ENCODE measurements at places on chromosomes 16 and 17.
A peak's percentile ranks its signal among the peaks of the same experiment; 100 is the strongest.

DNA sequence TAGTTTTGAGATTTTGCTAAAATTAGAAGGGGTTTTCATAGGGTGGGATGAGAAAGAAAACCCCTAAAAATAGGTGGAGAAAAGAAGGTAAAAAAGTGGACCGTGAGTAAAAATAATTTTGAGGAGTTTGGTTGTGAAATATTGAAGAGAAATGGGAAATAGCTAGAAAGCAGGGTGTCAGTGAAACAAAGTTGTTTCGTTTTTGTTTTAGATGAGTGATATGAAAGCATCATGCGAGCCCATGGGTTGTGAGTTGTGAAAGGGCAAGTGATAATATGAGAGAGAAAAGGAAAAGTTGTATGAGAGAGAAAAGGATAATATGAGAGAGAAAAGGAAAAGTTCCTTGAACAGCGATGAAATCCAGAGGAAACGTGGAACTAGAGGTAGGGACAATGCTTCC lies 7.3 kb upstream of the SMIM36 start:
- DNase-seq = no peak

DNA sequence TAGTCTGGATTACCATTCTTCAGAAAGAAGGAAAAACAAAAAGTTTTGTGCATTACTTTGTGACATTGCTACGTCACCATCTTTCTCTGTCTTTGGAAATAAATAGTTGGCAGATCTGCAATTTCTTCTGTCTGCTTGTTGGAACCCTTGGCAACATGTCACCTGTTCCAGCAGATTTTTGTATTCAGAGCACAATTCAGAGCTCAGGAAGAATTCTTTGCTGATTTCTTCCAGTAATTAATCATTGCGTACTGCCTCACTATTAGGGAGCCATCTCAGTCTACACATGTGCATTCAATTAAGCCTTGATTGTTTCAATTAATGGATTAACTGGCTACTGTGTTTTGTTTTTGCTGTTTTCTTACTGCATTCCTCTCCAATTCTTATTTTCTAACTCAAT lies 467.2 kb downstream of the CDH8 start:
- DNase-seq = no peak

DNA sequence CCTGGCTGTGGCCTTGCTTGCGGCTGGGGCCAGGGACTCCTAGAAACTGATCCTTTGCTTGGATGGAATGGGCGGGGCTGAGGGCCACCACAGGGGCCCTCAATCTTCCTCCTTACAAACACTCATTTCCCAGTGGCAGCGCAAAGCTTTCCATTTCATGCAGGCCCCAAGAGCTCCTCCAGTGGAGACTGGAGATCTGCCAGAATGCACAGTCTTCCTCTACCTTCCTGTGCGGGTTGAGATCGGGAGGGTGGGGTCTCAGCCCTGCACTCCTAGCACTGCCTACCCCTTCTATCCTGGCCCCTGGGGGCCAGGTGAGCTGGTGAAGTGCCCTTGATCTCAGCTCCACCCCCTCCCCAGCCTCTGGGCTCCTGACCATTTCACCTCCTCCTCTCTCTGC lies 1.7 kb downstream of the NRN1L start:
- DNase-seq = no peak

DNA sequence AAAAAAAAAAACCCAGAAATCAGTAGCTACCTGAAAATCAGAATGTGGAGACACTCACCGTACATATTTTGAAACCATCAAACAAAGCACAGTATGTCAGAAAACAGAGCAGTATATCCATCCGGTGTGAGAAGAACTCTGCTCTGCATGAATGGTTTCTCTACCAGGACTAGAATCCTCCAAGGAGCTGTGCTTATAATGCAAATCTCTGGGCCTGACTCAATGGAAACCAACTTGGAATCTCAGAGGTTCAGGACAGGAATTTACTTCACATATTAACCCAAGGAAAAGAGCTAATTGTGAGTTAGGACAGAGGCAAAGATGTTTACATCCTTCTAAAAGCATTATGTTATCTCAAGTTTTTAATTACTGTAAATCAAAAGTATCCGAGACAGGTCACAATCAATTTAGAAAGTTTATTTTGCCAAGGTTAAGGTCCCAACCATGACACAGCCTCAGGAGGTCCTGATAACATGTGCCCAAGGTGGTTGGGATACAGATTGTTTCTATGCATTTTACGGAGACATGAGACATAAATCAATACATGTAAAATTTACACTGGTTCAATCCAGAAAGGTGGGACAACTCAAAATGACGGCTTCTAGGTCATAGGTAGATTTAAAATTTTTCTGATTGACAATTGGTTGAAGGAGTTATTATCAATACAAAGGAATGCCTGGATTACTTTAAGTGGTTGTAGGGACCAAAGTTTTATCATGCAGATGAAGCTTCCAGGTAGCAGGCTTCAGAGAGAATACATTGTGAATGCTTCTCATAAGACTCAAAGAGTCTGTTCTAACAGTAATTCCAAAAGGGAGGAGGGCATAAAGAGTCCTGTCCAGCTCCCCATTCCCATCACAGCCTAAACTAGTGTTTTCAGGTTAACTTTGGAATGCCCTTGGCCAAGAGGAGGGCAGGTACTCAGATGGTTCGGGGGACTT lies 164.1 kb downstream of the CDH8 start:
- DNase-seq = no peak

- peak; percentile 72 for DNase-seq
Measured at GRCh38 chr16:89602273-89602951, 11.0 kb upstream of the DPEP1 start.

DNA sequence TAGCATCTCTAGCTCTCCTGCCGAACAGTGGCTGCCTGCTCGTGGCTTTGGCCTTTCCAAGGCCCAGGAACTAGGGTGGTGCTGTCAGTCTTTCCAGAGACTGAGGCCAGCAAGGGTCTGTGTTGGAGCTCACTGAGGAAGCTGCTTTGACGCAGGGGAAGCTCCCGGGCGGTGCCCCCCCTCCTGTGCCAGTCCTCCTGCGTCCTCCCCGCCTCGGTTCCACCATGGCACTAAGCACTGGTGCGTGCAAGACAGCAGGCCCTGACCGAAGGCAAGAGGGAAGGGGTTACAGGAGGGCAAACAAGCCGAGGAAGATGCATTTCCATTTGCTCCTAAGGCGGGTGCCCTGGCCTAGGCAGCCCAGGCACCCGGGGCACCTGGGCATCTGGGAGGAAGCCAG lies 4.5 kb downstream of the CYB561 start:
- DNase-seq = no peak

- DNase-seq = peak; percentile 50
Measured at GRCh38 chr17:64306850-64307463, 43.9 kb upstream of the TEX2 start.

DNA sequence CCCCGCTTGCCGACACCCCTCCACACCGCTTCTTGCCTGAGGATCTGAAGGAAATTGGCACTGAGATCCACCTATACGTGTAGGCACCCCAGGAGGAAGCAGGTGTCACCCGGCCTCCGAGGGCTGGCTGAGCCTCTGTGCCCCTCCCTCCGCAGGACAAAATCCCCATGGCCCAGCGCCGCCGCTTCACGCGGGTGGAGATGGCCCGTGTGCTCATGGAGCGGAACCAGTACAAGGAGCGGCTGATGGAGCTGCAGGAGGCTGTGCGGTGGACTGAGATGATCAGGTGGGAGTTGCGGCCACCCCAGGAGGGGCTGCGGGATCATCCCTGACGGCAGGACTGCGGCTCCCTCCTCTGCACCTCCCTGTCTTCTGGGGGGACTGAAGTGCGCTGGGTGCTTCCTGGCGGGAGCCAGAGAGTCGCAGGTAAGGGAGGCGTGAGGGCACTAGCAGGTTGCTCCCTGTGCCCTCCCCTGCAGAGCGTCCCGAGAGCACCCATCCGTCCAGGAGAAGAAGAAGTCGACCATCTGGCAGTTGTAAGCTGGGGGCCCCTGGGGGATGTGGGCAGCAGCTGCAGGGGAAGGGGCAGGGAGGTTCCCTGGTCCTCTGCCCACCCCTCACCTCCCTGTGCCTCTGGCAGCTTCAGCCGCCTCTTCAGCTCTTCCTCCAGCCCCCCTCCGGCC lies 9.0 kb downstream of the NME3 start:
- DNase-seq = peak; percentile 21

DNA sequence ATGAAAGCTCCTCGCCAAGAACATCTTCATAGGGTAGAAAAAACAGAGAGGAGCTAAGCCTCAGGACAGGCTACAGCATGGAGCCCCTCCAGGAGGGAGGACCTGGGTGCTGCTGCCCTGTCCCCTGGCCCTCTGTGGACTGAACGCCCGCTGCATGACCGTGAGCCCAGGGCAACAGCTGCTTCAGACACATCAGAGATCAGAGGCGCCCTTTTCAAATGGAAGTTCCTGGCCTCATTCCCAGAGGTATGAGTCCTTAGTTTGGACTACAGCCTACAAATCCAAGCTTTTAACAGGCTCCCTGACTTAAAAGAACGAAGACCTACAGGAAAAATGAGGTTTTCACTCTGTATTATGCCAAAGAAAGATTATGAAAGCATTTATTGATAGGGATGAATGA lies 48.5 kb downstream of the ZNF18 start:
- DNase-seq = peak; percentile 25

Data from right hindlimb (tissue), 1 donor.